Esophagus squamous epithelium (tissue), 5 donors: ENCODE measurements at places on chromosomes 3 and 15.

DNA sequence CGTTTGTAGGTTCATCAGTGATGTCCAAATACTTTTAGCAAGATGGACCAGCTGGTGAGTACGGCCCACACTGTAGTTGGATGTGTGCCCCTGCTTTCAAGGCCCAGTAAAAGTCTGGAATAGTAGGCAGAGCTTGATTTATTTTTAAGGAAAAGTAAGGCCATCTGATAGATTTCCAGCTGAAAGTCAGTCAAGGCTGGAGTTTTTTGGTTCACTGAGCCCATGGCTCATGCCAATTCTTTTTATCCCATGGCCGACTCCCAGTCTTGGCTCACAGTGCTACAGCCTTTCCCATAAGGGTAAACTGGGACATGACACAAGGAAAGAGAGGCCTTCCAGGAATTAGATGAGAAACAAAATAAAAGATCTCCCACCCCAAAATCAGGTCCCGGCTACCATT, 13.5 kb downstream of the CCDC80 start:
- DNase-seq, result no peak

- no peak for DNase-seq
Measured at GRCh38 chr3:13556917-13557316, 8.0 kb downstream of the FBLN2 start.

DNA sequence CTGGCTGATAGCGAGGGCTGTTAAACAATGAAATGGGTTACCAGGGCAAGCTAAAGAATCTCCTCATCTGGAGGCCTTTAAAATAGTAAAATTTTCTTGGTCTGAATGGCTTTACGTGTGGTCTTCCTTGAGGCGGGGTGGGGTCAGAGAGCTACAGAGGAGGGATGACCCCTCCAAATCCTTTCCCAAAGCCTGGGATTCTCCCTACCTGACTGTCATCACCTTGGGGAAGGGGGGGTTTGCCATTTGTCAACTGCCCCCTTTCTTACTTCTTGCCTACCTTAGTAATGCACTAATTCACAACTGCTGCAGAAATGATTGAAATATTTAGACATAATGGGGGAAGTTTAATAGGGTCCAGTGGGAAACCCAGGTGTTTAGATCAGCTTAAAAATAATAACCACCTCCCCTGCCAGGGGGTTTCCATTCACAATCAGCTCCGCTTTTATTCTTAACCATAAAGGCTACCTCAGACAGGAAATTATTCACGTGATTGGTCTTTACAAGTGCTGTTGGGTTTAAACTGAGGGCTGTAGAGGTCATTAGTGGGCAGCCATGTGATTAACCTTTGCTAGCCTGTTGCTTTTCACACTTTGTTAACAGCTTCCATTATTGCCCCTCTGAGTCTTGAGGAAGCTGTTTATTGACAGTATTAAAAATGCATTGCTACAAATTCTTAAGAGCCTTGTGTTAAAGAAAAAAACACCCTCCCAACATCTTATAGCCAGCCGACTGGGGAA, 276.5 kb upstream of the ATP11B start:
- no peak for DNase-seq

DNA sequence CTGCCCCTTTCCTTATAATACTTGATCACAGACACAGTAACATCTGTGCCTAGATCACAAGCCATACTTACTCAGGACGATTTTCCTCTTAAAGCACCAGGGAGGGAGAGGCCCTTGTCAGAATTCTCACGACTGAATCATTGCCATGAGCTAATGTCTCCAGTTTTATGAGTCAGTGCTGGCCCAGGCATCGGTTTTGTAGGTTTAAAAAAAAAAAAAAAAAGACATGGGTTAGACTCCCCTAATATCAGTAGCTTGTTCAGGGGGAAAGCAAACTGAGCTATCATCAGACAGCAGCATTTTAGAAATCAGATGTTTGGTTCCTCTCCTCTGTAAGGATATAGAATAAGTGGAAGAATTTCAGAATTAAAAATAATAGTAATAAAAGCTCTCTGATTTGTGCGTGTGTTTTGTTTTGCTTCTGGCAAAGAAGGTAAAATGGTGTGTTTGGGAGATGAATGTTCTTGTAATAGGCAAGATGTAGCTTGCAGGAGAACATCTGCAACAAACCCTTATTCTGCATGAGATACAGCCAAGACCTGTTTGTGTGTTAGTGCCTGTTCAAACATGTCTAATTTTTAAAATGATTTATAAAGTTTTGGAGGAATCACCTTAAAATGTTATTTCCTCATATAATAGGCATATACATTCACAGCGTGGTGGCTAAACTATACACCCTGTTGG, 193.6 kb downstream of the TP63 start:
- no peak for DNase-seq
